ENCODE measurements at places on chromosomes 16 and 17.

- no peak for DNase-seq
Measured at GRCh38 chr17:42025191-42025579, 5.3 kb downstream of the NKIRAS2 start.

DNA sequence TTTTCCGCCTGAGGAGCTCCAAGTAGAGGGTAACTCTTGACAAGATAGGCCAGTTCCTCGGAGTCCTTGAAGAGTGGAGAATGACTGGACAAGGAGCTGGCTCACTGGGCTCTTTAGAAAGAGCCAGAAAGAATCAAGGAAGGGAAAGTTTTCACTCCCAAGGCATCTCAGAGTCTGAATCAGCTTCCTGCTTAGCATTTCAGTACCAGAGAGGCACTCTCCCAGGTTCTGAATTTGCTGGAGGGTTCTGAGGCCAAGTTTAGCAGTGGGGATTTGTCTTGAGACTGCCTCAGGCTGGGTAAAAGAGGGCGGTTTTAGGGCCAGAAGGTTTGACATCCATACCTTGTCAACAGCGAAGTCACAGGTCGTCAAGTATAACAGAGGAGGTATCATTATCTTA, 25.5 kb downstream of the GP2 start:
- no peak for DNase-seq

- no peak for DNase-seq
Measured at GRCh38 chr17:66357037-66357436, 54.6 kb downstream of the PRKCA start.

DNA sequence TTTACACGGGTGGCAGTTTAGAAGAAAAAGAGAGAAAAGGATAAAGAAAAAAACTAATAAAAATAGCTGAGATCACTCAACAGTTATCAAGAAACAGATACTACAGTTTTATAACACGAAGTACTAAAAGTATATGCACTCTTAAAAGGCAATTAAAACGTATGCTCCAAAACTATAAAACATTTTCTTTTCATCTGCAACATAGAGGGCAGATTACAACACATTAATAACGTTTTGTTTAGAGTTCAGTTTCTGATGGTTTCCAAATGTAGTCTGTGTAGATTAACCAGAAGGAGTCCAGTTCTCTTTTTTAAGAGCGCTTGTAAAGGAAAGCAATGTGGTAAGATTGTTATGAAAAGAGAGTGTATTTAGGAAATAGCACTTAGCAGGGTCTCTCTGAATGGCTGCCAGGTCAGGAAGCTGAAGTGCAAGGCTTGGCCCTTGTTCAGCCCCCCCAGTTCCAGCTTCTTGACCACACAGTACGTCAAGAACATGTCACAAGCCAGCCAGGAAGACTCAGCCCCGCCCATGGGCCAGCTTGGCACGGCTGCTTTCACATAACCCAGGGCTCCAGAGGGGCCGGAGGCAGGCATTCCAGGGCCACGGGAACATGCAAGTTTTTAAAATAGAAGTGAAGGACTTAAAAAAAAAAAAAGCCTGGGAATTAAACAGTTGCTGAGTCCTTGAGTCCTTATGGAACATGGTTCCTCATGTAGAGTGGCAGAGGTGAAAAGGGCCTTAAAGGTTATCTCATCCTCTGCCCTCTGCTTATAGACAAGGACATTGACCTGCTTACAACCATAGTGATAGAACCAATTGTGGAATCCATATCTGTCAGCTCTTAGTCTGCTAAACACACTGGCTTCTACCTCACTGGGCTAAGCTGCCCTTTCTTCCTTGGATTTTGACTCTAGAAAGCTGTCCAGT, 147.4 kb upstream of the TBX2 start:
- DNase-seq = peak; percentile 17

GRCh38 chr17:49505854-49506253, 10.8 kb downstream of the NGFR start:
- no peak for DNase-seq

DNA sequence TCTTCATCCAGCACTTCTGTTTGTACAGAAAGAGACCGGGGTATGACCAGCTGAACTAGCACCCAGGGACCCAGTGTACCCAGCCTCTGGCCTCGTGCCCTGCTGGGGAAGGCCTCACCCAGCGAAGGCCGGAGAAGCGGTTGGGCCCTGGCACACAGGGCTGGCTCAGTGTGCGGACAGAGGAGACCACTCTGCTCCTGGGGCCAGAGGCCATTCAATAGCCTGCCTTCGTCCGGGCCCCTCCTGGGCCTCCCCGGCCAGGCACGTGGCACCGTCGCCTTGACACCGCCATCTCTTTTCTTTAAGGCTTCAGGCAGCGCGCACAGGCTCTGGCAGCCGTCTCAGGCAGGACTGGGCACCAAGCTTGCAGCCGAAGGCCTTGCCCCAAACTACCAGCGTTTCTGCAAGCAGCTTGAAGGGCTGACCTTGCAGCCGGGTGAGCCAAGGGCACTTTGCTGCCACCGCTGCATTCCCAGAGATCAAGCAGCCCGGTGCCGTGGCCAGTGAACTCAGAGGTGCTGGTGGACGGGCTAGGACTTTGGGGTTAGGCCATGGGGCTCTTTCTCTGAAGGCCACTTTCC, 8.0 kb downstream of the TAX1BP3 start:
- DNase-seq = no peak

DNA sequence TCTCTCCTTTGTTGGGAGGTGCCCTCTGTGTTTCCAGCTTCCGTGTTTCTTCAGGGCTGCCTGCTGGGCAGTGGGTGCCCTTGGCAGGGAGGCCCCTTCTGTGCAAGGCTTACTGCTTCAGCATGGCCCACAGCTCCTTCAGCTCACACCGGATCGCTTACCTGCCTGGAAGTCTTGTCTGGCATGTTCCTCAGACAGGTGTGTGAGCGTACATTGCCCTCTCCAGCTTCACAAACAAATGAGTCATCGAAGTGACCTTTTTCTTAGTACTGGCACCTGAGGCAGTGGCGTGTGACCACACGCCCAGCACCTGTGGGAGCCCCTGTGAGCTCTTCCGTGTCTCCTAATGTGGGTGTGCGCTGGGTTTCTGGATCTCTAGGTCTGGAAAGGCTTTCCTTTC, 3.5 kb downstream of the RAB40C start:
- no peak for DNase-seq

DNA sequence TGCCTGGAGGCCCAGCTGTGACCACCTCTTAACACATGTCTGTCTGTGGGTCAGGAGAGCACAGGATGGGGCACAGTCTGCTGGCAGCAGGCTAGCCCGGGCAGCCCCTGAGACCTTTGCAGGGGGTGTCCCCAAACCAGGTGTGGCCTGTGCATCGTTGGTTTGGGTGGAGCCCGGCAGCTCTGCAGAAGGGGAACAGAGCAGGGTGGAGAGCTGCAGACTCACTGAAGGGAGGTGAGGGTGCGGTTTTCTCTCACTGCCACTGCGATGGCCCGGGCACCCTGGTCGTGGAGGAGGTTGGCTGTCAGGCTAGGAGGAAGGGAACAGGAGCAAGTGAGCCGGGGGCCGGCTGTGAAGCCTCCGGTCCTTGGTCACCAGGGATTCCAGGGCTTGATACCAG, 28.8 kb downstream of the NLRC3 start:
- DNase-seq = no peak

GRCh38 chr17:37490638-37491614, 1.2 kb downstream of the DUSP14 start:
- DNase-seq = peak; percentile 89

- DNase-seq = no peak
Measured at GRCh38 chr16:49121636-49122035, 160.0 kb downstream of the CBLN1 start.

- DNase-seq = no peak
Measured at GRCh38 chr17:79923974-79924638, 84.9 kb upstream of the CBX4 start.

- DNase-seq = no peak
Measured at GRCh38 chr17:45948498-45948880, 50.6 kb upstream of the STH start.

DNA sequence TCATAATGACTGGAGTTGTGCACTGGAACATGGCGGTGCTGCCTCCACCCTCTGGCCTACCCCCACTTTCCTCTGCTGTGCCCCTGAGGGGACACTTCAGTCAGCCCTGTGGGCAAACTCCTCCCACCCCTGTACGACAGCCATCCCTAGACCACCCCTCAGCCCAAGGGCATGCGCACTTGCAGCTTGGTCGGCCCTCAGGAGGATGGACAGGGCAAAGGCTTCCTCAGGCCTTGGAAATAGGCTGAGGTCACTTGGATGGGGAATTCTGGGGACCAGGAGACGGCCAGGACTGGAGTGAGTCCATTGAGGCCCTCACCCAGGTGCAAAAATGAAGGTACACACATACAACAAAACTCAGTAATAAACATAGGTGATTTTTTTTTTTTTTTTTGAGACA, 41.0 kb downstream of the FZD2 start:
- no peak for DNase-seq

DNA sequence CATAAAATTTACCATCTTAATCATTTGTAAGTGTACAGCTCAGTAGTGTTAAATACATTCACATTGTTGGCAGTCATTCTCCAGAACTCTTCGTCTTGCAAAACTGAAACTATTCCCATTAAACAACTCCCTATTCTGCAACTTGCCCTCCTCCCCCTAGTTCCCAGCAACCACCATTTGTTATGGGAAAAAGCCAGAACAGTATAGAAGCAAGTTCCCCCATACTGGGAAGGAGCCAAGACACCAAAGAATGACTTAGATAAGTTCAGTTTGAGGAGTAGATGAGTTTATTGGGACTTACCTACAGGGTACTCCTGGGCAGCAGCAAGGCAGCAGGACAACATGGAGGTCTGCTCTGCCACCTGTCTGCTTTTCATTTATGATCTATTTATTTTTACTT, 39.3 kb upstream of the TEKT1 start:
- no peak for DNase-seq

DNA sequence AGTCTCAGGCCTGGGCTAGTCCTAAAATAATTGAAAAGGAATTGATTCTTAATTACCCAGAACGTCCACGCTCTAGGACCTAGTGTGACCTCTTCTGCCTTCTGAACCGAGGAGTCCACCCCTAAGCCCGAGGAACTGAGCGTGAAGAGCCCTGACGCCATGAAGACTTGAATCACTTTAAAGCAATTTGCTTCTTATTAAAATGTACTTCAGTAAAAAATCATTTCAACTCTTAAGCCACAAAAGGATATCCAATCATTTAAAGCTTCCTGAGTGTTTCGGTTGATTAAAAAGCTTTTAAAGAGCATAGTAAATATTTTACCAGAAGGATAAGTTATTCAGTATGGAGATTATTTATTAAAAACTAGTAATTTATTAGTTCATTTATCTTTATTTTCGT, 11.6 kb downstream of the HSBP1 start:
- no peak for DNase-seq

GRCh38 chr16:80889779-80890359, 85.5 kb upstream of the CDYL2 start:
- no peak for DNase-seq

- peak; percentile 26 for DNase-seq
Measured at GRCh38 chr17:6661464-6661848, 9.9 kb downstream of the C17orf100 start.

- no peak for DNase-seq
Measured at GRCh38 chr17:18259621-18260331, 686 bp upstream of the MIEF2 start.

DNA sequence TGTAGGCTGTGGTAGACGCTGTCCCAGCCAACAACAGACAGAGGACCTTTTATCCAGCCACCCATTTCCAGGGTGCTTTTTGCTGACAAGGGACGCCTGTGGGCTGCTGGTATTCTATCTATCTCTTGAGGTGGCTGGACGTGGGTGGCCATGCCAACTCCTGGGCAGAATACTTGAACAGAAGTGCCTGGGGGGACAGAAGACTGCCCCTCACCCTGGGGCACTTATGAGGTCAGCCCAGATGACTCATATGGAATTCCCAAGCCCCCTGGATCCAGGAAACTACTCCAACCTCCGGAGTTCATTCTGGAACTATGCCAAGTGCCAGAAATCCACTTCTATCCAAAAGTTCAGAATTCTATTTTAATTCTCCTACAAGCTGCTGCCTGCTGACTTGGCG, 61.3 kb downstream of the CDRT4 start:
- DNase-seq = no peak

- DNase-seq = no peak
Measured at GRCh38 chr17:66373944-66374817, 71.8 kb downstream of the PRKCA start.

DNA sequence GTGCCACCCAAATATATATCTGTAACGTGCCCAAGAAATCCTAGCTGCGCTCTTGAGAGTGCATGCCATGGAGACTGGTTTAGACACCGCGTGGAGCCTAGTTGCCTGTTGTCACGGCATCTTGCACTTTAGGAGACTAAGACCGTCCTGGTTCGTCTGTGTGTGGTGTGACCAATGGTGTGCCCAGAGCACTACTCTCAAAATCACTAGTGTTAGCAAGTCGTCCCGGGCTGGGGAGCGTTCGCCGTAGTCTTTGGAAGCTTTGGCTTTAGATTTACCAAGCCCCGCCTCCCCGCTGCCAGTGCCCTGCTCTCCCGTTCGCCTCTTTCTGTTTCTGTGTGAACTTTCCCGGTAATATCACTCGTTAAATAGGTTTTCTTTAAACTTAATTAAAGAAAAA, 27.0 kb downstream of the CLUH start:
- DNase-seq = no peak

DNA sequence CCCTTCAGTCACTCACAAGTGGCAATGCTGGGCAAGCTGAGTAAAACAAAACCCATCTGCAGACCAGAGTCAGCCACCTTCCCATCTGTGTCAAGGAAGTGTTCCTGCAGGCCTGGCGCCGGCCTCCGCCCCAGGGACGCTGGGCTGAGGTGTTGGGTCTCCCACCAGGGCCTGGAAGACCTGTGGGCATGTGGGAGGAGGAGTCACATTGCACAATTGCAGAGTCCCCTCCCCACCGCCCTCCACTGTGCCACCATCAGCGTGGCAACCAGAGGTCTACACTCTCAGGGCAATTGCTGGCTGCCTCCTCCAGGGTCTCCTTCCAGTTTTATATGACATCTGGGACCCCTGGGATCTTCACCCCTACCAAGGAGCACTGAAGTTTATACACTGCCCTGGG, 3.0 kb upstream of the MYO15A start:
- DNase-seq = no peak

GRCh38 chr17:79798299-79799173, 1.7 kb upstream of the CBX8 start:
- DNase-seq = no peak

GRCh38 chr16:26569793-26570192, 496.9 kb upstream of the C16orf82 start:
- peak; percentile 8 for DNase-seq

GRCh38 chr16:69323415-69323814, 7.0 kb downstream of the PDF start:
- no peak for DNase-seq

GRCh38 chr16:74448990-74449389, 27.7 kb upstream of the CLEC18B start:
- no peak for DNase-seq

GRCh38 chr17:59001158-59001814, 105.4 kb downstream of the TRIM37 start:
- DNase-seq = no peak

Measured in posterior cingulate gyrus (tissue), 11 donors.